ENCODE measurements at places on chromosomes 5 and 9. TPM values are rescaled to one million over a fixed set of nuclear protein-coding genes. Genes with fewer than 3 reads are reported as not detected.

NTRK2 gene
- not detected for polyA plus RNA-seq

BARX1 gene
- polyA plus RNA-seq = 0.33 TPM

SLC35D2 gene
- polyA plus RNA-seq = 11.0 TPM

CCL27 gene
- polyA plus RNA-seq = not detected

BSPRY gene
- 1.3 TPM for polyA plus RNA-seq

FCN1 gene
- polyA plus RNA-seq = 9.5 TPM

CD180 gene
- 99.1 TPM for polyA plus RNA-seq

ACSL6 gene
- 0.11 TPM for polyA plus RNA-seq

CBY3 gene
- 0.64 TPM for polyA plus RNA-seq

LCN6 gene
- not detected for polyA plus RNA-seq

RNF224 gene
- not detected for polyA plus RNA-seq

SNAPC4 gene
- polyA plus RNA-seq = 3.8 TPM

All from IgD-negative memory B cell (primary cell).